ENCODE measurements at places on chromosomes 6 and 20.

- DNase-seq: no peak
Measured at GRCh38 chr6:69138148-69138547, 503.1 kb downstream of the ADGRB3 start.

GRCh38 chr20:63206878-63207277, 9.1 kb downstream of the YTHDF1 start:
- no peak for DNase-seq

DNA sequence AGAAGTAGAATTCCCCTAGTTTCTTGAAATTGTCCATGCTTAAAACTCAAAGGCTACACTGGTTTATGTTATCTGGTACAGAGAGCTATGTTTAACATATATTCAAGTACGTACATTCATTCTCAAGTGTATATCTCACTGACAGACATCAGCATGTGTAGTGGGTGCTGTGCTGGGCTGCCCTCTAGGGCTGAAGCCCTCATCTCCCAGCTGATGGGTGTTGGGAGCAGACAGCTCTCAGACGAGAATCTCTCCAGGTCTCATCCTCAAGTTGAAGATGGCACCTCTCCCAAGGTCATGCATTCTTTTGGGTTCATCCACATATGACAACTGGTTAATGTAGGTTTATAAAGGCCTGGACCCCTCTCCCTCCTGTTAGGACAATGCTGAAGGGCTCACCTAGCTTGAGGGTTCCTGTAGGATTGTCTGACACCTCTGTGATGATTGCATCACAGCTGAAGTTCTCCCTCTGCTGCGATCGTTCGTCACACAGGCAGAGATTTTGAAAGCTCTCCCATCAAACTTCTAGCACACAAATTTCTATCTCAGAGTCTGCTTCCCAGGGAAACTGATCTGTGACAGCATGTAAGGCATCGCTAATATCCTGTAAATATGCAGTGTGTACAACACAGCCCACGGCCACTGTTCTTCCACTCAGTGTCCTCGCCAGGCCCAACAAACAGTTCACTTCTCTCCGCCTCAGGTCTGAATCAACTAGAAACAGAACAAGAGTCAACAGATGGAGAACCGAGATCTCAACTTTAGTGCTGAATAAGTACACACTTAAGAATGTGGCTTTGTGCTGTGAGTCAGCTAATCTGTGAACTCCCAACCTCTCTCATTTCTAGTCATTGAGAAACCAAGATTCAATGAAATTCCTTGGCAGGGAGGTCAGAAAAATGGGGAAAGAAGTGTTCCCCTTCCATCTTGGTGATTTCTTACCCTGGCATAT, 43.2 kb downstream of the PREP start:
- DNase-seq: no peak

DNA sequence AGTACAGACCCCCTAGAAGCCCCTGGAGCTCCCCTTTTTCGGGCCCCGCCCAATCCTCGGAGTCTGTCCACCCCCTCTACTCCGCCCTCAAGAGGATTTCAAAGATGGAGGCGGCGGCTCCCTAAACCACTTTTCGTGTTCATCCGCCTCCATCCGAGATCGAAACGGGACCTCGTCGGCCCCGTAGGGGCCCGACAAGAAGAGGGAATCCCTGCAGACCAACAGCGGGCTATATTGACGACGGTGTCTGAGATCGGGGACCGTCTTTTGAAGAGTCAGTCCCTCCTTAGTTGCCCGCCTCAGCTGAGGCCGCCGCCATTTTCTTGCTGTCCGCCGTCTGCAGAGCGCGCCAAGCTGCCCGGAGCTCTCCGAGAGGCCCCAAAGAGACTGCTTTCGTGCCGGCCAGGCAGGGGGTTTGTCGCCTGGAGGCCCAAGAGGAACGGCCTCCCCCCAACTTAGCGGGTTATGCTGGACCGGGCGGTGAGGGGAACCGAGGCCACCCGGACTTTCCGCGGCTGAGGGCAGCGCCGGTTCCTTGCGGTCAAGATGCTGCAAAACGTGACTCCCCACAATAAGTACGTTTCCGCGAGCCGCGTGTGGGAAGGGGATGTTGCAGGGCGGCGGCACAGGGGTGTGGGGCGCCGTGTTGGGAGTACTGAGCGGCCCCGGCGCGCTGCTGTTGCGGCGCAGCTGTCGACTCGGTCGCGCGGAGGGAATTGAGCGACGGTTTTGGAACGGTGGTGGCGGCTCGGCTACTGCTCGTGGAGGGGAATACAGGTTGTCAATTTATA, 4.2 kb downstream of the BRD2 start:
- no peak for DNase-seq

DNA sequence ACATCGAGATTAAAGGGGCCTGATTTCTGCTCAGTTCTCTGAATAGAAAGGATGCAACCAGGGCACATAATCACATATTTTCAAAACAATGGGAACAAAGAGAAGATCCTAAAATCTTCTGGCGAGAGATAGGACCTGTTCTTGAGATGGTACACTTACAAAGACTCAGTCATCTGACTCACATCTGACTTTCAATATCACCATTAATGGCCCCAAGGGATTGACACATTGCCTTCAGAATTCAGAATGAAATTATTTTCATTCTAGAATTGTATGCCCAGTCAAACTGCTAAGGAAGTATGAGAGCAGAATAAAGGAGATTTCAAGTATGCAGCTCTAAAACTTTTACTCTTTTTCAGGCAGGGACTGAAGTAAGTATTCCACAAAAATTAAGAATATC, 240.7 kb upstream of the POU3F2 start:
- no peak for DNase-seq

- no peak for DNase-seq
Measured at GRCh38 chr6:30767158-30767943, 23.0 kb upstream of the IER3 start.

DNA sequence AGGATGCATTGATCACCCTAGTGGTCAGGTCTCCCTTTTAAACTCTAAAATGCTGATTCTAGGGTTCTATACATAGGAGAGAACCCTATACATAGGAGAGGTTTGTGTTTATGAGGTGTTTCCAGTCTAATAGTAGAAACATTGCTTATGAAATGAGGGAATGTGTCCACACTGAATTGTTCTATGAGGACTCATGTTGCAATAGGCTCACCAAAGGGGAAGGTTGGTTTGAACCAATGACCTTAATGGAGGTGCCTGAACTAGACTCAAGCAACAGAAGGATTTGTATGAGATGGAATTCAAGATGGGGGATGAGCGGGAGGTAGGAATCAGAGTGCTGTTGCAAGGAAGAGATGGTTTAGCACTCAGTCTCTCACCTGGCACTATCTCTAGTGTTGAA, 33.5 kb upstream of the UBR2 start:
- DNase-seq: no peak

DNA sequence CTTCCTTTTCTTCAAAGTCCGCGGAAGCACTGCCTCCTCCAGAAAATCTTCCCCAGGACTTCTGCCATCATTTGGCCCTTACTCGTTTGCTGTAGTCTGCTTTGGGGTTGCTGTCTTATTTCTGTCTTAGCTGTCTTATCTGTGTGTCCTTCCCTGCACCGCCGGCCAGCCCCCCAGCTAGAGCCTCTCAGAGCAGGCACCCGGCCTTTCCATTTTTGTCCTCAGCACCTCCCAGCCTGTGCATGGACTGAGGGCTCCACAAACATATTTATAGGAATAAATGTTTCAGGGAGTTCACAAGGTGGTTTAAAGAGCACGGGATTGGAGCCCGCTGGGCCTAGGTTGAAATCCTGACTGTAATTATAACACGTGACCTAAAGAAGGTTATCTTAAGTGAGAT, 8.1 kb downstream of the GLP1R start:
- no peak for DNase-seq

DNA sequence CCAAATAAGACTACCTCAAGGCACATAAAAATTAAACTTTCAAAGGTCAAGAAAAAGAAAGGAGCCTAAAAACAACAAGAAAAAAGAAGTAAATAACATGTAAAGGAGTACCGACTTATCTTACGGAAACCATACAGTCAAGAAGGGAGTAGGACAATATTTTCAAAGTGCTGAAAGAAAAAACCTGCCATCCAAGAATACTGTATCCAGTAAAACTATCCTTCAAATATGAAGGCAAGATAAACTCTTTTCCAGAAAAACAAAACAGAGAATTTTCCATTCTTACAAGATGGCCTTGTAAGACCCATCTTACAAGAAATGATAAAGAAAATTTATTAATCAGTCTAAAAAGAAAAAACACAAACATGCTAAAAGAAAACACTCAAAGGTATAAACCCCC, 302.2 kb downstream of the LMBRD1 start:
- DNase-seq: no peak

GRCh38 chr6:91291071-91291470, 704.2 kb upstream of the MAP3K7 start:
- no peak for DNase-seq

GRCh38 chr20:26207237-26207966, 510.7 kb upstream of the ZNF337 start:
- no peak for DNase-seq

- DNase-seq: no peak
Measured at GRCh38 chr20:53664121-53664520, 70.5 kb upstream of the ZNF217 start.

DNA sequence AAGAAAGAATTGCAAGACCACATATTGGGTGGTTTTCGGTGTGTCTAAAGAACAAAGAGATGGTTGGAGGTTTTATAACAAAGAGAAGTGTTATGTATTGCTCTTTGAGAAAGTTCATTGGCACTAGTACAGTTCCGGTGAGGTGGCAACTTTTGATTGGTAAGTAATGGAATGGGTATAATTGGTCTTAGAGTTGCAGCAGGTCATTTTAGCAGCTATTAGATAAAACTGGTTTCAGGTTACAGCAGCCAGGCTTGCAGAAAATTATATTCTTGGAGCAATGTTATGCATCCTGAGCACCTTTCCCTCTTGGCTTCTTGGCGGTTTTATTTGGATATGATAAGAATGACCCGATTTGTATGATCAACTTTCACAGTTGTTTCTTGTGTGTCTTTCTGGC, 12.3 kb upstream of the SSTR4 start:
- no peak for DNase-seq

GRCh38 chr20:63859166-63859699, 2.1 kb upstream of the ABHD16B start:
- DNase-seq: no peak

DNA sequence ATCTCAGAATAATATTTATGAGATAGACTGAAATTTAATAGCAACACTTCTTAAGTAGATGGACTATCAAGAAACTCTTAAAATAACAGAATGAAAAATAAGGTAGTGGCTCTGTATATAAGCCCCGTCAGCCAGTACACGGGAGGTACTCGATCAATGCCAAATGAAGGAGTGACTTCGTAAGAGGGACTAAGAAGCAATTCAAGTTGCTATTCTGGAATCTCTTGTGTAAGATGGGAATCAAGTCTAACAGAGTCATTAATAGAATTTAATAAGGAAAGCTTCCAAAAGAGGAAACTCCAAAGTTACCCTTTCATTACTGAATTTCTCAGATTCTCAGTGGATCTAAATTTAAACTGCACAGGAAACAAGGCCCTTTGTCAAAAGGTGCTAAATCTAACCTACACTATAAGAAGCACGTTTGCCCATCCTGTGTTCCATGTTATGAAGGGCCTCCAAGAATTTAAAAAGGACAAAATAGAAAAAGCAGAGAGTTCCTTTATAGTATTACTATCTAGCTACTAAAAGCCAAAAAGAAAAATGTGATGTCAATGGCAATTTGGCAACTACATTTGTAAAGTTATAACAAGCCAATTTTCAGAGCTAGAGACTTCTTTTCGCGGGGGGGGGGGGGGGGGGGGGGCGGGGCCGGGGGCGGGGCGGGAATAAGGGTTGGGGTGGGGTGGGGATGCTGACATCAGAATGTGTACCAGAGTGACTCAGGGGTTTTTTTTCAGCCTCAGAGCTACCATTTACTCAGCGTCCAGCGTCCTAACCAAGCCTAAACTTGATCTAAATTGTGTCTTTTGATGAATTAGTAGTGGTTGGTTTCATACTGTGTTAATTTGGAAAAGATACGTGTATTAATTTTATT, 200.6 kb downstream of the GMPR start:
- no peak for DNase-seq
